ENCODE measurements at places on chromosomes 1 and 21. TPM values are rescaled to one million over a fixed set of nuclear protein-coding genes. Genes with fewer than 3 reads are reported as not detected.

The VSIG8 gene
- not detected for total RNA-seq

The SYT6 gene
- 0.22 TPM for total RNA-seq

The SYCP1 gene
- not detected for total RNA-seq

The SLC2A5 gene
- 4.9 TPM for total RNA-seq

The OXCT2 gene
- 1.2 TPM for total RNA-seq

The KLF17 gene
- total RNA-seq: not detected

The SPRR2G gene
- not detected for total RNA-seq

The CCDC27 gene
- not detected for total RNA-seq

The TMOD4 gene
- total RNA-seq: 0.67 TPM

The CHI3L2 gene
- total RNA-seq: 0.53 TPM

The CCDC17 gene
- 2.4 TPM for total RNA-seq

The WNT9A gene
- 3.3 TPM for total RNA-seq

The IL6R gene
- total RNA-seq: 31.7 TPM

The ANKRD34A gene
- 0.21 TPM for total RNA-seq

The HHAT gene
- total RNA-seq: 4.9 TPM

The FMOD gene
- total RNA-seq: 49.3 TPM

GRCh38 chr1:106836708-106837107 lies 219.8 kb upstream of the PRMT6 start:
- no peak overlapping the region for H3K27ac ChIP-seq
- DNase-seq: no peak
- no peaks in the 10 kb centered on the region for H3K36me3 ChIP-seq
- no peaks in the 10 kb centered on the region for H3K27me3 ChIP-seq

GRCh38 chr1:198493329-198493728 lies 47.2 kb downstream of the ATP6V1G3 start:
- no peaks in the 10 kb centered on the region for H3K27me3 ChIP-seq
- H3K4me3 ChIP-seq: no peak overlapping the region
- no peak overlapping the region for H3K27ac ChIP-seq

GRCh38 chr1:168794057-168794456 lies 65.1 kb upstream of the DPT start:
- no peaks in the 10 kb centered on the region for H3K27me3 ChIP-seq
- H3K36me3 ChIP-seq: no peaks in the 10 kb centered on the region
- no peak overlapping the region for H3K27ac ChIP-seq
- no peak for DNase-seq
- H3K4me3 ChIP-seq: no peak overlapping the region

DNA sequence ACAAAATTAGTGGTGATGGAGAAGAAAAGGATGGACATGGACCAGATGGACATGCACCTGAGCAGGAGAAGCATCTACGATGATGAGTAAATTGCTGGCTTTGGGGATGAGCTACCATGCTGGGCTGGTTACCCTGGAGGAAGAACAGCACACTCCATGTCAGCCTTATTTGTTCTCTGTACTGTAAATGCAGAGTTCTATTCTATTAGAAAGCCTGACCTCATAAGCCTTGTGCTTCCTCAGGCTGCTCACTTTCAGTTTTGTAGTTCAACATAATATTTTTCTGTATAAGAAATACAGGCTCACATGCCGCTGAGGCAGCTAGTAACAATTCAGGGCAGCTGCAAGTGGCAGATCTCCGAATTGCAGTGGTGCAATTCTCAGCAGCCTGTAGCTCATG lies 249.6 kb downstream of the PLA2G4A start:
- no peaks in the 10 kb centered on the region for H3K27me3 ChIP-seq
- no peaks in the 10 kb centered on the region for H3K4me1 ChIP-seq
- DNase-seq: no peak
- no peak overlapping the region for H3K4me3 ChIP-seq

GRCh38 chr1:19909392-19909791 lies 14.0 kb downstream of the PLA2G2E start:
- H3K27ac ChIP-seq: no peak overlapping the region
- DNase-seq: no peak
- H3K27me3 ChIP-seq: no peaks in the 10 kb centered on the region
- no peaks in the 10 kb centered on the region for H3K4me1 ChIP-seq
- H3K4me3 ChIP-seq: no peak overlapping the region

GRCh38 chr1:38053416-38054091 lies 7.0 kb upstream of the POU3F1 start:
- H3K36me3 ChIP-seq: no peaks in the 10 kb centered on the region
- H3K27me3 ChIP-seq: peaks cover under 1% of the 10 kb centered on the region
- no peak overlapping the region for H3K27ac ChIP-seq
- no peaks in the 10 kb centered on the region for H3K4me1 ChIP-seq

GRCh38 chr1:10734962-10735544 lies 61.4 kb downstream of the CASZ1 start:
- no peak overlapping the region for H3K4me3 ChIP-seq
- H3K27ac ChIP-seq: no peak overlapping the region
- peaks cover 15% of the 10 kb centered on the region for H3K4me1 ChIP-seq
- no peaks in the 10 kb centered on the region for H3K27me3 ChIP-seq
- DNase-seq: no peak

GRCh38 chr1:52634111-52634510 lies 1.1 kb downstream of the SHISAL2A start:
- H3K36me3 ChIP-seq: no peaks in the 10 kb centered on the region
- no peaks in the 10 kb centered on the region for H3K4me1 ChIP-seq
- peaks cover 23% of the 10 kb centered on the region for H3K27me3 ChIP-seq

GRCh38 chr1:98196012-98196411 lies 275.2 kb upstream of the DPYD start:
- H3K36me3 ChIP-seq: no peaks in the 10 kb centered on the region
- no peaks in the 10 kb centered on the region for H3K4me1 ChIP-seq
- H3K27ac ChIP-seq: no peak overlapping the region
- DNase-seq: no peak
- H3K4me3 ChIP-seq: no peak overlapping the region

- peak; percentile 84 for DNase-seq
- H3K27ac ChIP-seq: peak overlapping the region; percentile 84
- H3K27me3 ChIP-seq: no peaks in the 10 kb centered on the region
- no peaks in the 10 kb centered on the region for H3K36me3 ChIP-seq
- no peak overlapping the region for H3K4me3 ChIP-seq
- peaks cover 8% of the 10 kb centered on the region for H3K4me1 ChIP-seq
Observed at GRCh38 chr1:119779869-119780356, 11.2 kb upstream of the HMGCS2 start.

DNA sequence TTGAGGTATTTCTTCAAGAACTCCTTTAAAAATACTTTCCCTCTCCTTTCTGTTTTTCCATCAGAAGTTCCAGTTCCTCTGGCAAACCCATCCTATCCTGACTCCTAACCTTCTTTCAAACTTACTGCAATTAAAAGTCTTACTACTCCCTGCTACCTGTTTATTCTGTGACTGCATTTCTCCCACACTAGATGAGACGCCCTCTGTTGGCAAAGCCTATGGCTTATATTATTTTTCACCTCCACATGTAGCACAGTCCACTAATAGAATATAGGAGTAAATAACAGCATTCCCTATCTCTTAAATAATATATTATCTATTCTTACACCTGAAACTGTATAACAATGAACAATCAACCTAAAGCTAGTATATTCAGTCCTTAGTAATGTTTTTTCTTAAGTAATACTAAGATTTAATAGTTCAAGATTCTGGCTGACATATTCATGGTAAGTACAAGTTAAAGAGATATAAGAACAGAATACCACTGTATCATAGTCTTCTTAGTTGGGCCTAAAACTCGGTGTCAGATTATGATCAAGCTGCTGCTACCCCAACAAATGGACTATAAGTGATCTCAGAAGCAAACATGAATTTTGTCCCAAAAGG lies 54.8 kb downstream of the RAB3GAP2 start:
- DNase-seq: peak; percentile 29
- H3K27ac ChIP-seq: no peak overlapping the region
- no peaks in the 10 kb centered on the region for H3K36me3 ChIP-seq
- H3K4me3 ChIP-seq: no peak overlapping the region
- H3K4me1 ChIP-seq: no peaks in the 10 kb centered on the region

DNA sequence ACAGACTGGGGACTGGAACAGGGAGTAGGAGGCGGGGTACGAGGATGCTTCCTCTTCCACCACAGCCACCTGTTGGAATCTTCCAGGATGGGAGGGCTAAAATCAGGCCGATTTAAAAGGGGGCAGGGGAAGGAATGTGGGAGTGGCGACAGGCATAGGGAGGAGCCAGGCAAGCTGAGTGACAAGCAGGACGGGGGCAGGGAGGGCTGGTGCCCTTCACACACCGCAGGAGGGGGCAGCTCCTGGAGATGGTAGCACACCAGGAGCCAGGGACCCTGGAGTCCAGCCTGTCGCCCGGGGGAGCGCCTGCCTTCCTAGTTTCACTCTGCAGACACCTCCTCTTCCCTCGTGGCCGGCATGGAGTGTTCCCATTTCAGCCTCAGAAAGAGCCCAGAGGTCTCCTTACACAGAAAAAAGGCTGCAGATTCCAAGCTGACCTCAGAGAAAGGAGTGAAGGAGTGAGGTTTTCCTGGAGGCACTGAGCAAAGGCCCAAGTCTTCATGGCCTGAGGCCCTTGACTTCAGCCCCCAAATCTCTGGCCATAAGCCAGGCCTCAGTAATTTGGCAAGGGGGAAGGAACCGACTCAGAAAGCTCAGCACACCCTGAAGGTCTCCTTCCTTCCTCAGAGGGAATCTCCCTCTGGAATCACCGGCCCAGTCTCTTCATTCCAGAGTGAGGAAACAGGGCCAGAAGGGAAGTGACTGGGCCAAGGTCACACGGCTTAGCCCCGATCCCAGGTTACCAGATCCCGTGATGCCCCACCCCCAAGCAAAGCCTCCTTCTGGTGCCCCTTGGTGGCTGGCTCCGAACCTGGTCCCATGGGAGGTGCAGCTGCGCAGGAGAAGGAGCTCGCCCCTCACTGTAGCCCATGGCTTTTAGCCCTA lies 8.1 kb downstream of the BLACAT1 start:
- H3K27me3 ChIP-seq: no peaks in the 10 kb centered on the region
- no peak for DNase-seq
- H3K4me3 ChIP-seq: no peak overlapping the region
- no peaks in the 10 kb centered on the region for H3K36me3 ChIP-seq

GRCh38 chr1:117147856-117148588 lies 26.5 kb upstream of the TRIM45 start:
- DNase-seq: no peak
- H3K27me3 ChIP-seq: no peaks in the 10 kb centered on the region
- H3K27ac ChIP-seq: no peak overlapping the region
- H3K4me3 ChIP-seq: no peak overlapping the region
- H3K36me3 ChIP-seq: no peaks in the 10 kb centered on the region

DNA sequence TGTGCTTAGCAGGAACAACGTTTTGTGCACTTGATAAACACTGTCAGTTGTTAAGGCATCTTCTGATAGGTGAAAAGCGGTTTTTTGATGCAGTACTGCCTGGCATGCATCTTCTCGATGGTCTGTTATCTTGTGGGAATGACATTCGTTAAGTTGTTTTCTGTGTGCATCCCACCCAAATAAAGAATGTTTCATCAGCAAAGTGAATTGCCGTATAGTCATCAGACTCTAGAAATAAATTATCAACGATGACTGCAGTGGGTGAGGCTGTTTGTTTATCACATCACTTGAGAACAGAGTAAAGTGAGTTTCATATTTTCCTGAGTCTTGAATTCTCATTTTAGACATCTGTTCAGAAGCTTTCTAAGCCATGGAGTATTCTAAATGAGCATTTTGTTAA lies 34.1 kb downstream of the NFIA start:
- no peaks in the 10 kb centered on the region for H3K27me3 ChIP-seq
- H3K36me3 ChIP-seq: no peaks in the 10 kb centered on the region
- DNase-seq: no peak
- H3K4me1 ChIP-seq: peaks cover 2% of the 10 kb centered on the region

- H3K27ac ChIP-seq: no peak overlapping the region
- H3K4me3 ChIP-seq: no peak overlapping the region
- no peaks in the 10 kb centered on the region for H3K36me3 ChIP-seq
- no peak for DNase-seq
- H3K27me3 ChIP-seq: no peaks in the 10 kb centered on the region
Observed at GRCh38 chr1:240912821-240913220, 300.9 kb upstream of the GREM2 start.

DNA sequence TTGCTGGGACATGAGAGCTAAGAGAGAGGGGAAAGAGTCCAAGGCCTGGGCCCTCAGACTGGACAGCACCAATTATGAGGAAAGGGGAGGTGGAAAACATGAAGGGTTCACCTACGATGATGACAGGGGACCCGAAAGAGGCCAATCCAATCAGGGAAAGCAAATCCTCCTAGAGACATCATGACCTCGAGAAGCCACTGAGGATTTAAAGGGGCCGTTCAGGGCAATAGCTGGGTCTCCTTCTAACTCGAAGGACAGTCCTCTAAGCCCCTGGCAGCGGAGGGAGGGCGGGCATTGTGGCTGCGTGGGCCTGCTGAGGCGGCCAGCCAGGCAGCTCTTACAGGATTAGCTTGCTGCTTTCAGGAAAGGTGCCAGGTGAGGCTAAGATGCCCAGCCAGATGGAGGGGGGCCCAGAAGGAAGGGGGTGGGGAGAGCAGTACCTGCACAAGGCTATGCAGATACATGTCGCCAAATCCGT lies 7.4 kb downstream of the MEF2D start:
- H3K36me3 ChIP-seq: no peaks in the 10 kb centered on the region
- no peak overlapping the region for H3K4me3 ChIP-seq
- H3K27ac ChIP-seq: no peak overlapping the region
- DNase-seq: no peak

DNA sequence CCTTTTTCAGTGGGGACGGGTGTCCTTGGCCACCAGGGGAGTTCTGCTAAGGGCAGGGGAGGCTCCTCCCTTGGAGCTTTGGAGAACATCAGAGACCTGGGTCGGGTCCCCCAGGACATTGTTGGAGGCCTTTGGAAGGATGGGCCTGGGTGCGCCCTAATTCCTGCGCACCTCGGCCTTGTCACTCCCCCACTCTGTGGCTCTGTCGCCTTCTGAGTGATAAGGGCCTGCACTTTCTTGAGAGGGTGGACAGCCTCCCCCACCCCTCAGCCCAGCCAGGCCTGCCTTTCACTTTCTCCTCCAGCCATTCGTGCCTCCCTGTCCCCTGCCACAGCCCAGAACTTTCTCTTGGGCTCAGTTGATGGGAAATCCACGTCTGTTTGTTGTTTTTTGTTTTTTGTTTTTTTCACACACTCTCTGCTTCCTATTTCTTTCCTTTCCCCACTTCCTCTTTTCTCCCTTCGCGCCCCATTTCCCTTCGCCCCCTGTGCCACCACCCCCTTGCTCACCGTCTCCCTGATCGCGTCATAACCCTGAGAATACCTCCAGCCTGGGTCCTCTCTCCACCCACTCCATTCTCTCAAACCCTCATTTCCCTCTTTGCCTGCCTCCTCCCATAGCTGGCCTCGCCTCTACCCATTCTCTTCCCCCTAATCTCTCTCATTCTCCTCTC lies 85.6 kb downstream of the PAX7 start:
- DNase-seq: no peak
- H3K4me3 ChIP-seq: no peak overlapping the region
- no peak overlapping the region for H3K27ac ChIP-seq
- H3K27me3 ChIP-seq: peaks cover 28% of the 10 kb centered on the region
- no peaks in the 10 kb centered on the region for H3K4me1 ChIP-seq
- no peaks in the 10 kb centered on the region for H3K36me3 ChIP-seq

GRCh38 chr1:205514211-205515142 lies 10.0 kb downstream of the CDK18 start:
- no peak overlapping the region for H3K4me3 ChIP-seq
- peak; percentile 64 for DNase-seq

- H3K4me1 ChIP-seq: no peaks in the 10 kb centered on the region
- H3K27ac ChIP-seq: no peak overlapping the region
- no peak overlapping the region for H3K4me3 ChIP-seq
Observed at GRCh38 chr1:179124873-179125272, 43.0 kb downstream of the TOR3A start.

All from colonic mucosa (tissue), 4 donors.